ENCODE measurements at places on chromosomes 4 and X.

GRCh38 chr4:19936476-19936875, 315.2 kb upstream of the SLIT2 start:
- no peak for DNase-seq

- DNase-seq, result no peak
Observed at GRCh38 chrX:50198348-50198747, 2.5 kb downstream of the AKAP4 start.

DNA sequence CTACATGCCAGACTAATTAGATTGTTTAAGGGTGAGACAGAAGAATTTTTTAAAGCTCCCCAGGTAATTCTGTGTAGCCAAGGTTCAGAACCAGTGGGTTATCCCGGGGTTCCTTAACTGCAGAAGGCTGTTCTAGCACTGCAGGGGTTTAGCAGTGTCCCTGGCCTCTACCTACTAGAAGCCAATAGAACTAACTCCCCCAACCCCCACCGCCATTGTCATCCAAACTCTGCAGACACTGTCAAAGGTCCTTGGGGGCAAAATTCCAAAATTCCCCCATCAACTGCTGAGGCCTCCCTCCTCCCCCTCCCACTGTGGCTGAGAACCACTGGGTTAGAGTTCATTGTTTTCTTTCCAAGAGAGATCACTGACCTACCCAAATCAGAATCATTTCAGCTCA, 66.4 kb downstream of the MOSPD2 start:
- DNase-seq, result no peak

GRCh38 chr4:73007526-73008100, 61.9 kb downstream of the COX18 start:
- DNase-seq, result no peak

All from CD4-positive, alpha-beta T cell treated with Interleukin-2 at 100 ng/mL for 4 hours (primary cell).